CD14-positive monocyte (primary cell): ENCODE measurements at places on chromosomes 13 and 19.

- DNase-seq = no peak
Observed at GRCh38 chr13:33958964-33959363, 141.0 kb downstream of the RFC3 start.

DNA sequence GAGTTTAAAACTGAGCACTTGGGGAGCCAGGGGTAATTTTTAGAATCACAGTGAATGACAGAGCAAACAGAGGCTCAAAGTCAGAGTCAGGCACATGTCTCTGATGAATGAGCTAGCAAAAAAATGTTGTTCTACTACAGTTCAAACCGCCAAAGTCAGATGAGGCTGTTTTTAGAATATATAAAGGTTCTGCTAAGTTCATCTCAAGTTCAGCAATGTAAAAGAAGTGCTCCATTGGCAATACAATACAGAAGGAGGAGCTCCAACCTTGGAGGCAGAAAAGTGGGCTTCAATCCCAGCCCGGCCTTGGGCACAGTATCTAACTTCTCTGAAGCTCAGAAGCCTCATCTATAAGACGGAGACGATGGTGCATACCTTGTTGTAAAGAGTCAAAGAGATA lies 70.1 kb upstream of the IPO5 start:
- no peak for DNase-seq

DNA sequence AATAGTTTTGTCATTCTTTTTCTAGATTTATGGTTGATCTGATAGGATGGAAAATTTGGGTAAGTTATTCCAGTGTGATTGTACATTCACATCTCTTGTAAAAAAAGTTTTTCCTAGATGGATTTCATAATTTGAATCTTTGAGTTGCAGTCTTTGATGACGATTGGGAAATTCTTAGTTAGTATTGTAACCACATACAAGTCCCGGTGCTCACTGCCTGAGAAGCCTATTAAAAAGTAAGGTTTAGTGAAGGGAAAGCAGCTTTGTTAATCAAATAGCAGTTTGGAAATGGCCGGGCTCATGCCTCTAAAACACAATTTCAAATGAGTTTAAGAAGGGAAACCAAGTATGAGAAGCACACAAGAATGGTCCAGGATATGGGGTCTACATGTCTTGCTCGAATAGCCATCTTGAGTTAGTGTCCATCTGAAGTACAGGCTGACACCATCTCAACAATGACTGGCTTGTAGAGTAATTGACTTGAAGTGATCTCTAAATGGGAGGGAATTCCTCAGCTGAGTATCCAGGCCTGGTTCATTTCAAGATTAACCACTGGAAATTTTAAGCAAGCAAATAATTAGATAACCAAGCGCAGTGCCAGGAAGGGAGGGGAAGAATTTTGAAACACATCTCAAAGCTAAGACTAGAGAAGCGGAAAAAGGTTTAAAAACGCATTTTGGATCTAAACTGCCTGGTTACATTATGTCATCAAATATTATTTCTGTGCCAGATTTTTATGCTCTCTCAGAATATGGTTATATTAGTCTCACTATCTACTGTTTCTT lies 1145.6 kb upstream of the MIR17HG start:
- DNase-seq = no peak

GRCh38 chr13:99218545-99218944 lies 17.9 kb downstream of the UBAC2 start:
- no peak for DNase-seq

DNA sequence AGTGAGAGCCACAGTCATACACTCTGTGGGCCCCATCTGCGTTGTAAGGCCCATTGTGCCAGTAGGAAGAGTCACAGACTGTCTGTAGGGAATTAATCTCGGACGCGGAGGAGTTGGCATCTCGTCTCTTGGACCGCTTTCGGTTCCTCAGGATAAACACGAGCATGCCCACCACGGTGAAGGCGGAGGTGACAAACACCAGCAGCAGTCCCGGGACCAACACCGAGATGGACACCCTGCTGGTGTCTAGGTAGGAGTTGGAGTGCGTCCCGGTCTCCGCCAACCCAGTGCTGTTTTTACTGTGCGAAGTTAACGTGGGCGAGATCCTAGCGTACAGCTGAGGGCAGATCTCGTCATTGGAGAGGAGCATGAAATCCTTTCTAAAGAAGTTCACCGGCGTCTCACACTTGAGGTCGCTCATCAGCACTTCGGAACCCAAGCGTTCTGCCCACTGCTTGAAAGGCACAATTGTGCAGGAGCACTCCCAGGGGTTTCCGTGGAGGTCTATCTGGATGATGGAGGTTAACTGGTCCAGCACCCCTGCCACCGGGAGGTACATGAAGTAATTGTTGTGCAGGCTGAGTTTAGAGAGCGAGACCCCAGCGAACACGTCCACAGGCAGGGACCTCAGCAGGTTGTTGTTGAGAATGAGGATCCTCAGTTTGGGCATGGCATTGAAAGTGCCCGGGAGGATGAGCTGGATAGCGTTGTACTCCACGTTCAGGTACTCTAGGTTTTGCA lies 2.7 kb downstream of the SLITRK1 start:
- DNase-seq = no peak

- no peak for DNase-seq
Observed at GRCh38 chr13:39672378-39673132, 17.1 kb downstream of the COG6 start.

DNA sequence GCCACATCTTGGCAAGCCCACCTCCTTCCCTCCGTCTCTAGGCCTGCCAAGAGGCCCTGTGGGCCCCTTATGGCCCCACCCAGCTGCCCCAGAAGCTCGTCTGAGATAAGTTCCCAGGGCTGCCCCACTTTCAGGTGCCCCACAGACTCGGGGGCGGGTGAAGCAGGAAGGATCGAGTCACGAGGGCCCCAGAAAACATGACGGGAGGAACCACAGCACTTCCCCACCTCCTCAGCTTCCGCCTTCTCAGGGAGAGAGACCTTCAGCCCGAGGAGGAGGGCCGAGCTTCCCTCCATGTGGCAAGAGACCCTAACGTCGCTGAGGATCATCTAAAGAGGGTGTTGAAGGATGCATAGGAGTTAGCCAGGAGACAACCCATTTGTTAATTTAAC lies 4.5 kb upstream of the IL12RB1 start:
- peak; percentile 91 for DNase-seq

- DNase-seq = peak; percentile 57
Observed at GRCh38 chr13:22017226-22017625, 346.4 kb downstream of the FGF9 start.

DNA sequence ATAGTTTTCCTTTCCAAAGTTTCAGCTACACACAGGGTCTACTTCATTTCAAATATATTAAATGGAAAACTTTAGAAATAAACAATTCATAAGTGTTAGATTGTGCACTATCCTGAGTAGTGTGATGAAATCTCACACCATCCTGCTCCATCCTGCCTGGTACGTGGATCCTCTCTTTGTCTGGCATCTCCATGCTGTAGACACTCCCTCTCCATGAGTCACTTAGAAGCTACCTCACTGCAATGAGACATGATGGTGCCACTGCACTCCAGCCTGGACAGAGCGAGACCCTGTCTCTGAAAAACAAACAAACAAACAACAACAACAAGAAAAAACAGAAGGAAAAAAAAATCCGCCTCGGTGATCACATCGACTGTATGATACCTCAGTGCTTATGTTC lies 191.8 kb downstream of the PCCA start:
- DNase-seq = no peak

DNA sequence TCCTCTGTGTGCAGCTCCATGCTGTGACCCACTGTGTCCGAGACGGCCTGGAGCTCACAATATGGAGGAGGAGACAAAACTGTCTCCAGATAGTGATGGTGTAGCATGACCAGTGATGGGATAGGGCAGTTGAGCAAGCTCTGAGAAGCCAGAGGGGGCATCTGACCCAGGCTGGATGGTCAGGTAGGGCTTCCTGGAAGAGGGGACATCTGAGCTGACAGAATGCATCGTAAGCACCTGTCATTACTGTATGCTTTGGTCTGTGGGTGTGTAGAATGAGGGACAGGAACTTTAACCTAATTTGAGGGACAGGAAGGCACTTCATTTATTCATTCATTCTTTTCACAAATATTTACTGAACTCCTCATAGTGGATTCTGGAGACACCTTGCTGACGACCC lies 6.5 kb upstream of the TOMM40 start:
- no peak for DNase-seq

GRCh38 chr19:46144756-46145155 lies 3.3 kb upstream of the IGFL2 start:
- no peak for DNase-seq

DNA sequence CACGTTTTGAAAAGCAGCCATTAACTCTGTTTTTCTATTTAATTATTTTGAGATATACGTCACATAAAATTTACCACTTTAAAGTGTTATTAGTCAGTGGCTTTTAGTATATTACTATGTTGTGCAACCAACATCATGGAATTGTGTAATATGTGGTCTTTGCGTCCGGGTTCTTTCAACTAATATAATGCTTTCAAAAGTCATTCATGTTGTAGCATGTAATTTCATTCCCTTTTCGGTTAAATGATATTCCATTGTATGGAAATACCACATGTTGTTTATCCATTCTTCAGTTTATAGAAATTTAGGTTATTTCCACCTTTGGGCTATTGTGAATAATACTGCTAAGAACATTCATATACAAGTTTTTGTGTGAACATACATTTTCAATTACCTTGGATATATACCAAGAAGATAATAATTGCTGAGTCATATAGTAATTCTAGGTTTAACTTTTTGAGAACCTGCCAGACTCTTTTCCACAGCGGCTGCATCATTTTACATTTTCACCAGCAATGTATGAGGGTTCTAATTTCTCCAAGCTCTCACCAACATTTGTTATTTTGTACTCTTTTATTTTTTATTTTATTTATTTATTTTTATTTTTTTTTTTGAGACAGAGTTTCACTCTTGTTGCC lies 28.1 kb upstream of the CLDN10 start:
- peak; percentile 63 for DNase-seq

DNA sequence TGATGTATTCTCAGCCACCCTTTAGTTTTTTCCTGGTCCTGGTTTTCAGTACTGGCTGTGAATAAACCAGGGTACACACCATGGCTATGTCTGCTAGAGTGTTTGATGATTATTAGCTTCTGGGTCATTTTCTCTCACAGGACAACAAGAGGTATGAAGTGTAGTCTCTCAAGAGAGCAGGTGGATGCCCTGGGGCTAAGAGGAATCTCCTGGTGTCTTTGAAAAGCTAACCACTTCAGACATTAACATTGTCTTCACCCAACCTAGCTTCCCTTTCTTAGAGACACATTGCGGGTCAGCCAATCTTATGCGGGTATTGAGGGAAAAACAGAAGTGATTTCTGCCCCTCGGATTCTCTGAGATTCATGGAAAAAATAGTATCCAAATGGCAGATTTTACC lies 1.6 kb downstream of the ZNF730 start:
- DNase-seq = no peak

GRCh38 chr19:3480383-3481091 lies at the start of gene SMIM24:
Gene SMIM24, minus strand, starts transcription at chr19:3480525. Its CDS starts 62 bp downstream, at chr19:3480463.
- no peak for DNase-seq

- DNase-seq = no peak
Observed at GRCh38 chr13:49146950-49147355, 73.2 kb upstream of the MLNR start.

- DNase-seq = no peak
Observed at GRCh38 chr19:50518091-50519005, 4.6 kb upstream of the ASPDH start.

GRCh38 chr19:5048091-5048726 lies 79.3 kb downstream of the KDM4B start:
- peak; percentile 57 for DNase-seq

DNA sequence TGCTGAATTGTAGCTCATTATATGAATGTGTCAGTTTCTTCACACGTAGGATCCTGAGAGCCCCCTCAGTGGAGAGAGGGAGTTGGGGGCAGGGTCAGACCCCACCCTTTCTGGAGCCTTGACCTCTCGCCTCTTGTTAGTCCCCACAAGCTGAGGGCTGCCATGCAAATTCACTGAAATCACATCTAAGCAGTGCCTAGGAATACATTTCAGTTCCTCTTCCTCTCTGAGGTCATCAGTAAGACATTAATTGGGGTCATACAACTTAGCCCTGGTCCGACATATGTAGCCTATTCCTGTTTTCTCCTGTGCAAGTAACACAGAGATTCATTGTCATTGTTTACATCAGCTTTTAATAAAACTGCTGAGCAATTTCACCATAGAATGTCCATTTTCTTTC lies 30.0 kb downstream of the MYO9B start:
- peak; percentile 66 for DNase-seq

GRCh38 chr13:71219698-71220415 lies 647.1 kb downstream of the DACH1 start:
- no peak for DNase-seq

- DNase-seq = no peak
Observed at GRCh38 chr19:2333027-2333806, 4.7 kb downstream of the SPPL2B start.

DNA sequence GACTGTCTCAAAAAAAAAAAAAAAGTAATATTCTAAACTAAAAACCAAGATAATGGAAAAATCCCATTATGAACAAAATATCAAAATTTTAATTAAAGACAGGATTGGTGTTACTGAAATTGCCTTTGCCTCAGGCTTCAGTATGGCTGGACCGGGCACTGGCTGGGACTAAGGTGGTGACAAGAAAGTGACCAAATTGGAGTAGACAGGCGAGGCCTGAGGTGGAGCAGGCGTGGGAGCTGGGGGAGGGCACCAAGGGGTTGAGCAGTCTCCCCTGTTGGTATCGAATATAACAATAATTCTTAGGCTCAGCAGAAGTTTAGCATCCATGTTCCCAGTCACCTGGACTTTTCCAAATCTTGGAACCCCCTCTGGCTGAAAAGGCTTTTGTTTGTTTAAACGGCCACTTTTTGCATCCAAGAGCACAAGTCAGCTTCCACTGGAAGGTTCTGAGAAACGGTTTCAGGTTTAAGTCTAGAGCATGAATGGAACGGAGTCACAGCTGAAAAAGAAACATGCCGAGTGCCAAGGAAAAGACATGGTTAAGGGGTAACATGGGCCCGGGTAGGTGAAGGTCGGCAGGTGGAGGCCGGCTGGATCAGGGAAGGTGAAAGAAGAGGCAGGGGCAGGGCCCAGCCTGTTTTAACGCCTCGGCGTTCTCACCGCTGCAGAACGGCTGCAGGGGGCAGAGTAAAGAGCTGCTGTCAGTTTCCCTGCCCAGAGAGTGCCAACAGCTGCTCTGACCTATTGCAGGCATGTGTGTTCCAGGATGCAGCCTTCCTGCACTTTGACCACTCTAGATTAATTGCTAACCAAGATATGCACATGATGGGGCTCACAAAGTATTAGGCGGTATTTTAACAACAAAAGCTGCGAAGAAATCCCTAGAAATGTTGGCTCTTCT lies 104.4 kb downstream of the TM9SF2 start:
- DNase-seq = peak; percentile 23

GRCh38 chr19:16561382-16561781 lies 10.8 kb downstream of the SLC35E1 start:
- no peak for DNase-seq

GRCh38 chr13:31880851-31881494 lies 141.6 kb downstream of the RXFP2 start:
- no peak for DNase-seq

- DNase-seq = no peak
Observed at GRCh38 chr13:110317093-110317492, 10.0 kb downstream of the COL4A2 start.

GRCh38 chr19:10644260-10645007 lies 9.7 kb upstream of the ILF3 start:
- peak; percentile 65 for DNase-seq
